ENCODE measurements at places on chromosomes 1 and 21.

DNA sequence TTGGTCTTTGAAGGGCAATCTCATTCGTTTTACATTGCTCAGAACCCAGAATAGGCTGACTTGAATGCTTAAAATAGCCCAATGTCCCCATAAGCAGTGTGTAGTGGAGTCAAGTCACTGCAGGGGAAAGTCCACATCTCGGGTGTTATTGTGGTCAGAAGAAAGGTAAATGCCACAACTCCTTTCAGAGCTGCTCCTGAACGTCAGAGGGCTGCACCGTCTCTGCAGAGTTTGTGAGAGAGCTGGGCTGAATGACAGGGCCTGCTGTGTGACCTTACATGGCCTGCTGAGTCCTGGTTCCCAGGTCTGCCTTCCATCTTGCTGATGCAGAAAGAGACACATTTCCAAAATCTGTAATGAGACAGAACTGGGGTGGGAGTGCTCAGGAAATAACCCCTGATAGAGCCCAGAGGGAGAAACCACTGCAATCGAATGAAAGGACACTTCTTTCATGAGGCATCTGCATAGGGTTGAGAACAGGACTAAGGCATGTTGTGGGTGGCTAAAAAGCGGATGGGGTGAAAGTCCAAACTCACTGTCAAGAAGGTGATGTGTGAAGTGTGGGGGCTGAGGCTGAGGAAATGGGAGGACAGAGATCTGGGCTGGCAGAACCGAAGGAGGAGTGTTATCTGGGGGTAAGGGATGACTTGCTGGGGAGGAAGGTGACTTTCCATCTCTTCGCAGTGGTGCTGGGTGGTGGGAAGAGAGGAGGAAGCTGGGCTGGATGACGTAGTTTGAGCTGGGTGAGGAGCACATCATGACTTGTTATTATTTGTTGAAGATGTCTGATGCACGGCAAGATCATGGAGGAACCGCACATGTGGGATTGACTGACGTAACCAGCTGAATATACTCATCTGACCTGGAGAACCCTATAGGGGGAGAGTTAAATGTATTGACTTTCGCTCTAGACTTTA lies 33.7 kb downstream of the XCL2 start:
- no peak for DNase-seq

- no peak for DNase-seq
These were observed 17.7 kb upstream of the SAMD11 start for GRCh38 chr1:905811-906599.

- DNase-seq: no peak
These were observed 41.7 kb upstream of the SYT14 start for GRCh38 chr1:209896346-209896745.

DNA sequence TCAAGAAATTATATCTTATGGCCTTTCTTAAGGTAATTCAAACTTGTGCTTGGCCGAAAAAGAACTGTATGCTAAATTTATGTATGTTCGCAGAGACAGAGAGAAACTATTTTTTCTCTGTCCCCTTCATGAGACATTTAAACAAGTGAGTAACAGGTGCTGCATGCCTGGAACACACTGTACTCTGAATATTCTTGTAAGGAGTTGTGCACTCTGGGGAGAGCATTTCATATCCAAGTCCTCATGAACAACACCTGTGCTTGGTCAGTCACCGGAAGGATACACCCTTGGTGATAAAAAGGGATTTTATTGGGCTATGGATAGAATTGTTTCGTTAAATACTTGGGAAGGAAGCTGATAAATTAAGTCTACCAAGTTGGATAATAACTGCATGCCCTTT lies 220.8 kb upstream of the NRIP1 start:
- DNase-seq: no peak

DNA sequence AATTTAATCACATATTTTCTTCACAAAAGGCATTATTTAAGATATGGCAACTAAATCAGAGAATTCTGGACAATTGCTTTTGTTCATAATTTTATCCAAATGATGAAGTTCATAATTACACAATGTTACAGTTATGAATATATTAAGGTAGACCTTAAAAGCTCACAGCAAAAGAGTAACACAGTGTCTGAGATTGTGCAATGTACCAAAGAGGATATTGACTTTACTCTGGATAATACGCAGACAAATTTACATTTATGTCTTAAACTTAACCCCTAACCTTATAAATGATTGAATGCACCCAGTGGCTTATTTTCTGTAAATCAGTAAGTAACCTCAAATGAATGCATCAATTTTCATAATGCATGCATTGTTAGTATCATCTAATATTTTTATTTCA lies 216.2 kb upstream of the SAMSN1 start:
- DNase-seq: no peak

DNA sequence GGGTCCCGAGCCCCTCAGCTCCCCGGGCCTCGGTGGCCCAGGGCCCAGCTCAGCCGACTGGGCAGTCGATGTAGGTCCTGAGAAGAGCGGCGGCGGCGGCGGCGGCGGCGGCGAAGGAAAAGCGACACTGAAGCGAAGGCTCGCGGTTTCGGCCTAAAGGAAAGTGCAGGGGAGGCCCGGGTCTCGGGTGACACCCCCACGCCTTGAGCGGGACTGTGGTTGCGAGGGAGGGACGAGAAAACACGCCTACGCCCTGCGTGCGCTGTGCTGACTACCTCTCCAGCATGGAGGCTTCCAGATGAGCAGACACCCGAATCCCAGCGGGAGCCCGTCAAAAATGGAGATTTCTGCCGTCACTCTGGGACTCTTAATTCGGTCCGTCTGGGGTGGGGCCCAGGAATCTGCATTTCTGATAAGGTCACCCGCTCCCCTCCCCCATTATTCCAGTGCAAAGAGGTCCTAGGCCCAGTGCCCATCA lies 31.2 kb downstream of the DNTTIP2 start:
- no peak for DNase-seq

DNA sequence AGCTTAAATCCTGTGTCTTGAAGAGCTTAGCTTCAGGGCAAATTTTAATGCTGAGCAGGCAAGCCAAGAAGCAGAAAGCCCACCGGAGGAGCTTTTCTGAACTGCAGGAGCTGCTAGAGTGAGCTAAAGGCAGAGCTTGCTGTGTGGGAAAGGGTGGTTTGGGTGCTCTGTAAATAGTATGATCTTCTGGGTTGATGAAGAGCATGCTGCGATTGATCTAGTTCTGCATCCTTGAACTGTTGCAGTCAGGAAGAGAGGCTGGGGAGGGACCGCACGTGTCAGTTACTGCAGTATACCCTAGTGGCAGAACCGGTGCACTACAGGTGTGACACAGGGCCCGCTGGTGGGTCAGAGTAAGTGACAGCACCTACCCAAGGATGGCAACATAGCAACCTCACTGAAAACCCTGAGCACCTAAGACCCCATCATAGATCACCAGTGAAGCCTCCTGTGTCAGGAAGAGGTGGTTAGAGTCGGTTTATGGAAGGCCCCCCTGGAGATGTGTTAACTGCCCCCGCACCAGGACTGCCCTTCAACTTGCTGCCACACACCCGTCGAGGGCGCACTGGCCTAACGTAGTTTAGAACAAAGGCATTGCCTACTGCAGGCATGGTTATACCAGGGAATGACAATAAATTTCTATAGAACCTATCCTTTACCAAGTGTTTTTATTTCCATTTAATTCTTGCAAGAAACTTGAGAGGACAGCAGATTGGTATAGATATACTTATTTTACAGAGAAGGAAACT lies 146.0 kb upstream of the KIAA0040 start:
- no peak for DNase-seq
